HS-5 (cell line): ENCODE measurements at places on chromosomes 11 and 22.

- peak; percentile 80 for DNase-seq
Measured at GRCh38 chr11:88779577-88779976, 286.2 kb downstream of the GRM5 start.

DNA sequence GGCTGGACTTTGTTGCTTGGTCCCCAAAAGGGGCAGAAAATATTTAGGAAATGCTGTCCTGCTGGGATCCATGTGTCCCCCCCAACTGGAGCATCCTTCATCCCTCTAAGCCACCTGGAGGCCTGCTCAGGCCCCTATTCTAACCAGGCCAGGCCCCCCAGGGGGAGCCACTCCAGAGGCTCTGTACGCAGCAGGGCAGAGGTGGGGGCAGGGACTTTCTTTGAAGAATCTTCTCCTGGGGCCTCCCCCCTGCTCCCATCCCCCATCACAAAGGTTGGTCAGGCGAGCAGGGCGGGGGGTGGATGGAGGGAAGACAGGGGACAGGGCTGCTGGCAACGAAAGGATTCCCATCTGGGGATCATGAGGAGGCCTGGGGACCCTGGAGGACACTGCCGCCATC lies 170.8 kb downstream of the MN1 start:
- DNase-seq, result no peak

- DNase-seq, result no peak
Measured at GRCh38 chr22:29795663-29796062, 28.5 kb downstream of the UQCR10 start.

- DNase-seq, result no peak
Measured at GRCh38 chr11:92852946-92853345, 116.5 kb upstream of the MTNR1B start.

DNA sequence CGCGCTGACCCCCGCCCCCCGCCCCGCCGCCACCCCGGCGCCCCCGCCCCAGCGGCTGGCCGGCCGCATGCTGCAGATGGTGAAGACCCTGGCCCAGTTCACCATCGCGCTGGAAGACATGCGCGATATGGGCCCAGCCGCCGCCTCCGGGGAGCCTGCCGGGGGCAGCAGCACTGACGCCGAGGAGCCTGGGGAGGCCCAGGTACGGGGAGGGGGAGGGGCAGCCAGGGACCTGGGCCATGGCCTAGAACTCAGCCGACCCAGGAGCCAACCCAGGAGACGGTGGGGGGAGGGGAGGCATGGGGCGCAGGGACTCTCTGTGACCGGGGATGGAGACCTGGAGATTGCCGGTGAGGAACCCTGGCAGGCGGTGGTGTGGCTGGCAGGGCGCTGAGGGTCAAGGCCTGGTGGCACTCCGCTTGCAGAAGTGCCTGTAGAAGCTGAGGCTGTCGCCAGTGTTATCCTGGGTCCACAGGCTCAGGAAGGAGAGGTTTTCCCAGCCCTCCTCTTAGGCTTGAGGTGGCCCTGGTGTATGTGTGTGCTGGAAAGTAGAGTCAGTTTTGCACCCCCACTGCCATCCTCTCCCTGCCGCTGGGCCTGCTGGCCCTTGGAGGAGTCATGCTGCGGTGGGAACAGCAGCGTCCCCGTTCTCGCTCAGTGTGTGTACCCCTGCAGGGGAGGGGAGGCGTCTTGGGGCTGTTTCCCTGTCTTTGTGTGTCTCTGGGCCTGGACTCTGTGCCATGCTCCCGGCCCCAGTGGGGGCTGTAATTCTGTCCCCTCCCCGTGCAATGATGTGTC lies 32.9 kb upstream of the RELT start:
- no peak for DNase-seq

- peak; percentile 84 for DNase-seq
Measured at GRCh38 chr11:101862391-101863233, 52.2 kb upstream of the CEP126 start.

- DNase-seq, result no peak
Measured at GRCh38 chr11:133892584-133893380, 47.5 kb upstream of the SPATA19 start.

- no peak for DNase-seq
Measured at GRCh38 chr11:16840951-16841350, 102.5 kb downstream of the C11orf58 start.

DNA sequence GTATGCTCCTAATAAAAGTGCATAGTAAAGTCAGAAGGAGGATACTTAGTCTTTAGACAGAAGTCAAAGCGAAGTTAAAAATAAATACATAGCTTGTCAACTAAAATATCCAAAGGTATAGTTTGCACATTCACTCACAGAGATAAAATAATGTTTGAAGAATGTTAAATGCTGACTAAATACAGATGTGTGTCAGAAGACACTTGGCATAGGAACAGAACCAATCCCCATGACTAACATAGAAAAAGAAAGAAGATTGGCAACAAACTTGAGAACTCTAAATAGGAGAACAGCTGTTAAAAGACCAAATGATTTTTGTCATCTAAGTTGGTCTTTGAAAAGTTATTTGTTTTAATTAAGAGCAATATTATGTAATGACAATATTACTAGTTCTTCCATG lies 1172.1 kb upstream of the RAG2 start:
- no peak for DNase-seq

DNA sequence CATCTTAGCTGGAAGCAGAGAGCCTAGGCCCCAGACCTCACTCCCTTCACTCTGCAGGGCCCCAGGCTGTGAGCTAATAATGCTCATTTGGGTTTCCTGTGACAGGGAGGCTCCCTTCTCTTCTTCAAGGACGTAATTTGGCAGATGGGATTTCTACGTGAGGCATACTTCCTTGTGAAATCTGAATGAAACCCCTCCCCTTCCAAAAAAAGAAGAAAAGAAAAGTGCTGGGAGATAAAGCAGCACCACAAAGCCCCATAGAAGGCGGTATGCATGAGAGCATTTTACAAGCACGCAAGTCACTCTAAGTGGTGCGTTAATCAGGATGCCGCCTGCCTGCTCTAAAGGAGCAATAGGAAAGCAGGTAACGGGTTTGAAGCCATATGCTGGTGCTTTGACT lies 5.7 kb downstream of the P2RX3 start:
- no peak for DNase-seq

GRCh38 chr11:11946180-11946579 lies 62.2 kb downstream of the DKK3 start:
- DNase-seq, result no peak

DNA sequence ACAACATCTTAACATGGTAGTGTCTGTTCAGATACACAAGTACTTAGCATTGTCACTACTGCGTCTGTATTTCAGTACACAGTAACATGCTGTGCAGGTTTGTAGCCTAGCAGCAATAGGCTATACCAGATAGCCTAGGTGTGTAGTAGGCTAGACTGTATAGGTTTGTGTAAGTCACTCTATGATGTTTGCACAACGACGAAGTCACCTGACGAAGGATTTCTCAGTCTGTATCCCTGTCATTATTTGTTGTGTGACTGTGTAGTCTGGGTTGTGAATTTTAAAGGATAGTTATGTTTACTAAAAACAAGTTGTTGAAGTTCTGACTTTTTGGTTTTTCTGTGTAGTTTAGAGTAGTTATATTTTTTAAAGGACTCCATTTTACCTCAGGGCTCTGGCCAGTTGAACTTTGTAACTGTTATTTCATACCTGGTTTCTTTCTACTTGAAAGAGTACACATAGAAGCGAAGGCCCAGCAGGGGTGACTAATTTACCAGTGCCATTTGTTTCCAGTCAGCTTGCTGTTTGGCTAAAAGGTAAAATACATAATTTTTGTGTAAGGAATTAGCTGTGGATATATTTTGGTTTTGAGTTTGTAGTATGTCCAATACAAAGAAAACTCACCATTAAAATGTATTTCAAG lies 72.3 kb downstream of the PPP6R3 start:
- no peak for DNase-seq

DNA sequence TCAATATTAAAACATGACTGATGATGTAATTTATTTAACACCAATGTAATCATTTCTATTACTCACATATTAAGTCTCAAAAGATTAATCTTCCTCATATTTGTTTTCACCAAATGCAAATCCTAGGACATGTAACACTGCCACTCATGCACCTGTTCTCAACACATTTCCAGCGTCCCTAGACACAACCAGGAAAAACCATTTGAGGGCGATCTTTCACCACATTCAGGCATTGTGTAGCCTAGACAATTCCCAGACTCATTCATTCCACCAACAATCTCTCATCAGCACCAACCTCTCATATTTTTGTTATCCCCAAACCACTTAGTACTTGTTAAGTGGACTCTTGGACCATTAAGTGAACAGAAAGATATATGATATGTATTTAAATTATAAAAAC lies 66.1 kb downstream of the SLC36A4 start:
- no peak for DNase-seq

DNA sequence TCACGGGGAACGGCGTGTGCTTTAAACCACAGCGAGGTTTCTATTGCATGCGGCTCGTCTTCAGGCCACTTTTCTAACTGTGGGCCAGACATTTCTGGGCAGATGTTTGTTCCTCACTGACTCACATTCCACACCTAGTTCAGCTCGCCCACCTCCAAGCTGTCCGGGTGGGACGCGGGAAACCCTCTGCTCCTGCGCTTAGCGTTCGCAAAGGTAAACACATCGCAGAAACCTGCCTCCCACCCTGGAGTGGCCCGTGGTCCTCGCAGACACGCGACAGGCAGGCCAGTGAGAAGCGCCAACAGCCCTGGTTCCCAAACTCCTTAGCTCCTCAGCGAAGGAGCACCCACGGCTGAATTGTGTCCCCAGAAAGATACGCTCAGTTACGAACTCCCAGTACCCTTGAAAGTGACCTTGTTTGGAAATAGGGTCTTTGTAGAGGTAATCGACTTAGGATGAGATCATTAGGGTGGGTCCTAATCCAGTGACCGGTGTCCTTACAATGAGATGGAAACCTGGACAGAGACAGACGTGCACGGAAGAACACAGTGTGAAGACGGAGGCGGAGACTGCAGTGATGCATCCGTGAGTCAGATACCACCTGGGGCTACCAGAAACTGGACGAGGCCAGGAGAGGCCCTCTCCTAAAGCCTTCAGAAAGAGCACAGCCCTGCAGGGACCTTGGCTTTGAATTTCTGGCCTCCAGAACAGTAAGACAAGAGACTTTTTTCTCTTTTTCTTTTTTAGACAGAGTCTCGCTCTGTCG lies 82.7 kb downstream of the CELSR1 start:
- no peak for DNase-seq

DNA sequence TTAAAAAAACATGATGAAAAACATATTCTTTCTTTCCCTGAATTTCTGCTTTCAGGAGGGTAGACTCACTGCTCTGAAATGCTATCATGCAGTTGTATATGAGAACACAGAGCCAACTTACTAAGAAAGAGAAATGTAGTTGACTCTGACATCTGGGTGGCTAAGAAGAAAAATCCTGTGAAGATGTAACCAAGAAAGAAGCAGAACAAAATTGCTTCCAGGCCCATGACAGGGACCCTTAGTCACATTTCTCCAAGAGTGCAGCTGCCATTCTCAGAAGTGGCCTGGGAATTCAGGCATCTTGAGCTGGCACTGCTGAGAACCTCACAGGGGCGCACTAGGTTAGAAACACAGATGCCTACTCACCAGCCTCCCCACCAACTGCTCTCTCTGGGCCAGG lies 73.6 kb downstream of the RPL27A start:
- DNase-seq, result no peak

- no peak for DNase-seq
Measured at GRCh38 chr11:122069707-122070360, 46.2 kb downstream of the BLID start.

- DNase-seq, result no peak
Measured at GRCh38 chr11:111641339-111642015, 39.2 kb downstream of the SIK2 start.
